ENCODE measurements at places on chromosomes 7 and 10. TPM values are rescaled to one million over a fixed set of nuclear protein-coding genes. Genes with fewer than 3 reads are reported as not detected.

GRCh38 chr10:5460468-5461202 is 38.7 kb downstream of the CALML5 start:
- no peak overlapping the region for H3K4me3 ChIP-seq
- H3K27me3 ChIP-seq = no peaks in the 10 kb centered on the region
- H3K4me1 ChIP-seq = peaks cover 7% of the 10 kb centered on the region
- H3K27ac ChIP-seq = no peak overlapping the region
- no peaks in the 10 kb centered on the region for H3K36me3 ChIP-seq
- DNase-seq = no peak

DNA sequence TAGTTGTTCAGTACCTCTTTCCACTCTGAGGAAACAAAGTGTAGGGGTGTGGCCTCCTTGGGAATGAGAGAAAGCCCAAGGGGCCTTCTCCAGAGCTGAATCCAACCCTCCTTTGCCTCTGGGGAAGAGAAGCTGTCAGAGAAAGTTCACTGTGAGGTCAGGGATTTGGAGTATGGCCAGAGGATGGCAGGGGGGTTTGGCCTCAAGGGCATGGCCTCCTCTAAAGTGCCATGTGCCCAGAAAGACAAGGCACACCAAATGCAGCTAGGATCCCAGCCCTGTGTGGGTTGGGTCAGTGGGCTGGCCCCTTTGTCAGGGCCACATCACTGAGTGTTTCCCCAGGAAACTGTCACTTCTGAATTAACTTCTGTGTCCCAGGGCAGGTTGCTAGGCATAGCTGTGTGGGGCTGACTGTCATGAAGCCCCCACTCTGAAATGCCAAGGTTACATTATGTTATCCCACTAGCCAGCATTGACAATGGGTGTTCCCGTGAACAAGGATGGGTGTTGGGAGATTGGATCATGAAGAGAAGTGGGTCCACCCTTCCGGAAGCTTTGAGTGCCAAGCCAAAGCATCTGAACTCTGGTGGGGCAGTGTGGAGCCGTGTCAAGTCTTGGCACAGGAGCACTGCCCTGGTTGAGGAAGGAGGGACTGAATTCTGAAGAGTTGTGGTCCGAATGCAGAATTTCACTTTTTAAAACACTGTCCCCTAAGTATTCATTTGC is 123.3 kb downstream of the ZMIZ1 start:
- peak overlapping the region; percentile 70 for H3K27ac ChIP-seq
- H3K4me1 ChIP-seq = peaks cover 7% of the 10 kb centered on the region
- no peaks in the 10 kb centered on the region for H3K27me3 ChIP-seq
- no peak overlapping the region for H3K4me3 ChIP-seq
- peaks cover 7% of the 10 kb centered on the region for H3K36me3 ChIP-seq

DNA sequence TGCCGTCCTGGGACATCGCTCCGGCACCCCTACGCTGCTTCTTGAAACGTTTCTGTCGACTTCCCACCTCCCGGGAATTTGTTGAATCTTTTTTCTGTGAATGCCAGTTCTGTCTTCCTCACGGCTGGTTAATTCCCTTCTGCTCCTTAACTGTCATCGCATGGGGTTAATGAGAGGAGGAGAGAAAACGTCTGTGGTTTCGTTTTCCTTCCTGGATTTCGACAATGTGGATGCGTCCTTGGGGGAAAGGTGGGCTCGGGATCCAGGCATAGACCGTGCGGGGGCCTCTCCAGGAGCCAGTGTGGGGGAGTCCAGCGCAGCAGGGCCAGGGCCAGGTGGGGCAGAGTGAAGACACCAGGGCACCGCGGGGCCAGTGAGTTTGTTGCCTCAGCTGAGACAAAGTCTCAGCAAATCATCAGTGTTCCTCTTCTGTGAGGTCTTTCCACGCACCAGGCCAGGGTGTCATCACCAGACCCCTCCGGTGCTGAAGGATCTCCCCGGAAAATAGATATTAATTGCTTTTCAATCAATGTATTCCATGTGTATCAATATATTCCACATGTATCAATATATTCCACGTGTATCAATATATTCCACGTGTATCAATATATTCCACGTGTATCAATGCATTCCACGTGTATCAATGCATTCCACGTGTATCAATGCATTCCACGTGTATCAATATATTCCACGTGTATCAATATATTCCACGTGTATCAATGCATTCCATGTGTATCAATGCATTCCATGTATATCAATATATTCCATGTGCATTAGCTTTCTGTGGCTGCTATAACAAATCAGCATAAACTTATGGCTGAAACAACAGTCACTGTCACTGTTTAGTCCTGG is 33.7 kb upstream of the CFAP46 start:
- no peaks in the 10 kb centered on the region for H3K4me1 ChIP-seq
- H3K27me3 ChIP-seq = peaks cover 11% of the 10 kb centered on the region
- H3K27ac ChIP-seq = no peak overlapping the region
- no peaks in the 10 kb centered on the region for H3K36me3 ChIP-seq
- no peak overlapping the region for H3K4me3 ChIP-seq
- no peak for DNase-seq

DNA sequence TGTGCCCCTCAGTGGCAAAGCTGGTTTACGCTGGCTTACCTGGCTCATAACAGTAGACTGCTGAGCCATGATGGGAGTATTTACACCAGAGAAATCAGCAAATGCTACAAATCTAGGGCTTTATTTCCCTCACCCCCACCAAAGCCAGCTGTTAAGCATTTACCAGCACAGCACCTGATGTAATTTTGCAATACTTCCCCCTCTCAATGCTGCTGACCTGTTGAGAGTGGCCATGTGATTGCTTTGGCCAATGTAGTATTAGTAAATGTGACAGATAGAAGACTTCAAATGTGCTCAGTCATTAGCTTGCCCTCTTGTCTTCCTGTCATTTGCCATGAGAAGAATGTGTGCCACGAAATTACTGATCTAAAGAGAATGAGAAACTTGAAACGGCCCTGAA is 46.6 kb downstream of the HERPUD2 start:
- H3K27me3 ChIP-seq = no peaks in the 10 kb centered on the region
- peak overlapping the region; percentile 70 for H3K27ac ChIP-seq
- no peak for DNase-seq
- H3K36me3 ChIP-seq = no peaks in the 10 kb centered on the region
- no peak overlapping the region for H3K4me3 ChIP-seq

The C10orf105 gene
- total RNA-seq = 0.58 TPM

- no peaks in the 10 kb centered on the region for H3K4me1 ChIP-seq
- peak; percentile 24 for DNase-seq
- peaks cover 2% of the 10 kb centered on the region for H3K36me3 ChIP-seq
- no peak overlapping the region for H3K4me3 ChIP-seq
- H3K27me3 ChIP-seq = no peaks in the 10 kb centered on the region
- H3K27ac ChIP-seq = no peak overlapping the region
Observed at GRCh38 chr7:86904949-86905834, 154.3 kb downstream of the ELAPOR2 start.

DNA sequence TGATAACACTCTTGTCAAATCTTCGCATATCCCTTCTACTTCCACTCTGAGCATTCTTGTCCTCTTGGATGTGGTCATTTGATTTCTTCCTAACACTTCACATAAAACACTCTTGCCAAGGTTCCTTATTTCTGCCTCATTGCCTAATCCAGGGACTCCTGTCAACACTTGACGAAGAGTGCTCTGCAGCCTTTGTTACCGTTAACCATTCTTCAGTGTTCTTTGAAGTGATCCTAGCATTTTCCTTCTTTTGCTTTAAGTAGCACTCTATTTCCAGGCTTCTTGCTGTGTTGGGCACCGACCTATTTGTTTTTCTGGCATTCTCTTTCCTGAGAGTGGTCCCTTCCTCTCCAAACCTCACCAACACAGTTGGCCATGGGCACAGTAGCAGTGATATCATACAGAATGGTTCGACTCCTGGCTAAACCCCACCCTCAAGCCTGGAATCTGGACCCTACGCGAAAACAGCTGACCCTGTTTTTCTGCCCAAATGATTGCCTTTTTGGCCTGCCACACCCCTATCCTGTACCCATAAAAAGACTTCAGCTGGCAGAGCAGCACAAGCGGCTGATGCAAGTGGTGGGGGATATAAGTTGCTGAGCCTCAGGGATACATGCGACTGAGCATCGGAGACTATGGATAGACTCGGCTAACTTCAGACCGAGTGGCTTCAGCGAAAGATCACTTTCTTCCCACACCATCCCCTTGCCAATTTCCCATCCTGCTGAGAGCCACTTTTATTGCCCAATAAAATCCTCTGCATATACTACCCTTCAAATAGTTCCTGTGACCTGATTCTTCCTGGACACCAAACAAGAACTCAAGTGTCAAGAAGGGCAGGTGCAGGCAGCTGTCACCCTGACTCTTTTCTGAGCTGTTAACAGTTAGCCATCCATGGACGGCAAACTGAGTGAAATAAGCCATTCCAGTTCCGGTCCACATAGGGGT is 820.6 kb downstream of the CCSER2 start:
- DNase-seq = peak; percentile 3
- H3K4me1 ChIP-seq = no peaks in the 10 kb centered on the region
- H3K4me3 ChIP-seq = no peak overlapping the region
- no peaks in the 10 kb centered on the region for H3K36me3 ChIP-seq
- H3K27ac ChIP-seq = peak overlapping the region; percentile 39

DNA sequence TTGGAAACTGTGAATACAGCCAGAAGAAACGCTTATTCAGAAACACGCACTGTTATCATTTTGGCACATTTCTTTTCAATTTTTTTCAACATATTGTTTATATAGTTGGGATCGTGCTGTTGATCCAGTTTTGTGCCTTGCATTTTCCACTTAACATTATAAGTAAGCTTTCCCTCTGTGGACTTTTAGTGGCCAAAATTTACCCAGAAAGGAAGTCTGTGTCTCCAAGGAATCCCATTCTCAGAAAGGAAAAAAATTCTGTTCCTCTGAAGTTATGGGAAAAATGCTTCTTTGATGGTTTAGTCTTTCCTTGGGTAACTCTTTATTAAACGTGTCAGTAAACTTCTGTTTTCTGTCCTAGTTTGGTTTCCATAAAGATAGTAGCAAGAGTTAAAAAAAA is 280.0 kb downstream of the REEP3 start:
- DNase-seq = peak; percentile 50
- no peak overlapping the region for H3K27ac ChIP-seq
- no peaks in the 10 kb centered on the region for H3K27me3 ChIP-seq
- no peaks in the 10 kb centered on the region for H3K36me3 ChIP-seq
- no peak overlapping the region for H3K4me3 ChIP-seq

DNA sequence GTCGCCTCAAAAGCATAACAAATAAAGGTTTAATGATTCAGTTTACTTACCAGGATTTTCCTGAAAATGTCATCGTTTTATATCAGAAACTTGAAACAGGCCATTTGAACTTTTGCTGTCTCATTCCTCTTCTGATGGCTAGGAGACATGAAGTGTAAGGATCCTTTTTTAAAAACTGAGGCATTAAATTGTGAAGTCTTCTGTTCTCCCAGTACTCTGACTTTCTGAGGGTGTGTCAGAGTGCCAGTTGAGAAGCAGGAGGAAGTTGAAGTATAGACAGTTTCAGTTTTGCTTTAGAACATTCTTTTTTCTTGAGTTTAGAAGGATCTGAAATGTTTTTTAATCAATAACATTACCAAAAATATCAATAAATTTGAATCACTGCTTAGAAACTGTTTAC is at the start of gene SAMD9L:
TSS of gene SAMD9L (minus strand) at position 242 of the 400 bp plus-strand sequence. CDS start 12,414 bp downstream, outside the sequence.
- H3K27ac ChIP-seq = peak within 1 kb of the TSS; percentile 72
- peak within 1 kb of the TSS; percentile 44 for H3K4me3 ChIP-seq
- DNase-seq = peak; percentile 56
- no peaks in the 10 kb centered on the region for H3K4me1 ChIP-seq
- no peaks in the 10 kb centered on the region for H3K27me3 ChIP-seq

DNA sequence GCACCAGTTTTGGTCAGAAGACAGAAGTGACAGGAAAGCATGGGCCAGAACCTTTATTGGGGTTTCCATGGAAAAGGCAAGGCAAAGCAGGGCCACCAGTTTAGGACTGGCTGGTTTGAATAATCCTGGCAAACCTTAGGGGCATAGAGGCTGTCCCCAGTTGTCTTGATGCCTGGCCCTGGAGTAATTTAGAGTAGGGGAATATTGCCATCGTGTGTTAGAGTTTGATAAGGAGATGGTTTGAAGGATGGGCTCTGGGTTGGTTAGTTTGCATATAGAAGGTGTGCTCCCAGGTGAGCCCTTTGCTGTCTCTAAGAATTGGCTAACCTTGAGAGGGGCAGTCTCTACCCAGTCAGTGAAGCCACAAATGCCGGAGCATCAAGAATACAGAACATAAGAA is 79.6 kb downstream of the ZNF777 start:
- H3K27ac ChIP-seq = no peak overlapping the region
- no peaks in the 10 kb centered on the region for H3K27me3 ChIP-seq
- no peak for DNase-seq
- no peak overlapping the region for H3K4me3 ChIP-seq
- H3K4me1 ChIP-seq = no peaks in the 10 kb centered on the region

DNA sequence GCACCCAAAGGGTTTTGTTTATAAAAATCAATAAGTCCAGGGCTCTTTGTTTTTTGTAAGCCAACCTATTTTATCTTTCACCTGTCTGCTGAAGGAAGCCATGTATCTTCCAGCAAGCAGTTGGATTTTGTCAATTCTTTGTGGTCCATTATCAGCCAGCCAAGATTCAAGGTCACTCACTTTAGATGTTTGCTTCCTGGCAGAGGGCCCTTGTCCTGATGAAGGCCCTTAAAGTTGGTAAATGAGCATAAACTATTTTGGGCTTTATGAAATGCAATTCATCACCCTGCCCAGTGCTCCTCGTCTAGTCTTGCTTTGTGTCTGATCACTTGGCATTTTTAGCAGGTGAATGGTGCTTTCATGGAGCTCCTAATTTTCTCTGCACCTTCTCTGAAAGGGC is 1004.2 kb downstream of the GRID1 start:
- H3K4me3 ChIP-seq = no peak overlapping the region
- no peaks in the 10 kb centered on the region for H3K36me3 ChIP-seq
- DNase-seq = no peak

- no peaks in the 10 kb centered on the region for H3K36me3 ChIP-seq
- H3K27ac ChIP-seq = no peak overlapping the region
- H3K4me1 ChIP-seq = no peaks in the 10 kb centered on the region
- no peak for DNase-seq
- no peaks in the 10 kb centered on the region for H3K27me3 ChIP-seq
Observed at GRCh38 chr10:92681306-92681834, 8.4 kb upstream of the HHEX start.

DNA sequence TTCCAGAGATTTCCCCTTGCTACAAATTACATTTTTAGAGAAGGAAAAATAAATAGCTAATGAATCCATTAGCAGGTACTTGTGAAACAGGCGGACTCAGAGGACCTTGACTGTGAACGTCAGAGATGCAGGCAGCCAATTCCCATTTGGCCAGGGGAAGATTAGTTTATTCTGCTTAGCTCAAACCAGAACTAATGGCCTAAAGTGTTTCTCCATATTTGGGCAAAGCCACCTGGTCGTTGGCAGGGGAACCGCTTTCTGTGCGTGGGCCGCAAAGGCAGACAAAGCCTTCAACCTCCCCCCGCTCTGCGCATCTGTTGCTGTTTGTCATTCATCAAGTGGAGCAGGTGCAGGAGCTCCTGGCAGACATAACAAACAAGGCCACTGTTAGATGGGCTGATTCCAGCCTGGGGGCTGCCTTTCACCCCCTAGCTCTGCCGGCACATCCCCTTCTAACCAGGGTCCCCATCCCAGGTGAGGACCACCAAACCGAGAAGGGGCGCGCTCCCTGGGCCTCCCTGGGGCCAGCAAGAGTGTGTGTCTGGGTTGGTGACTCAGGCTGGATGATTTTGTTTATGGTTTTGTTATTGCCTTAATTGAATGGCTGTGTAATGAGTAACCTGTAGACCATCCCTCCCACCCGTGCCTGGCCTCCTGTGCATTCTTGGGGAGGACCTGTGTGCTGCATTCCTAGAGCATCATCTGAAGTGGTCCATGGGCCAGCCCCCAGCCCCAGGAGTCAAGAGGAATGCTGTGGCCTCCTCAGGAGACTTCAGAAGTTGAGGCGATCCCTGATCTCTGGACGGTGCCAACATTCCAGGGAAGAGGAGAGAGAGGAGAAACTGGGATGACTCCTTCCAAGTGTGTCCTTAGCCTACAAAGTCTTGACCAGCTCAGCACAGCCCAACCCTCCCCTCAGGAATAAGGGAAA is 14.5 kb upstream of the CPA1 start:
- H3K27me3 ChIP-seq = no peaks in the 10 kb centered on the region
- no peaks in the 10 kb centered on the region for H3K36me3 ChIP-seq
- no peak overlapping the region for H3K27ac ChIP-seq
- peak; percentile 50 for DNase-seq

Data from lung (tissue), 17 donors.